Gastrocnemius medialis (tissue), 4 donors: ENCODE measurements at places on chromosomes 2 and 18. TPM values are rescaled to one million over a fixed set of nuclear protein-coding genes. Genes with fewer than 3 reads are reported as not detected.

The EIPR1 gene
- total RNA-seq, result 24.8 TPM

The FHOD3 gene
- total RNA-seq, result 32.5 TPM

The CCDC195 gene
- not detected for total RNA-seq

- no peaks in the 10 kb centered on the region for H3K27me3 ChIP-seq
- no peak overlapping the region for H3K4me3 ChIP-seq
- H3K27ac ChIP-seq, result no peak overlapping the region
- H3K4me1 ChIP-seq, result no peaks in the 10 kb centered on the region
- no peak for DNase-seq
Measured at GRCh38 chr18:34467058-34467457, 242.3 kb upstream of the NOL4 start.

- H3K27me3 ChIP-seq, result no peaks in the 10 kb centered on the region
- no peak overlapping the region for H3K4me3 ChIP-seq
- no peak overlapping the region for H3K27ac ChIP-seq
- H3K36me3 ChIP-seq, result no peaks in the 10 kb centered on the region
- DNase-seq, result no peak
- no peaks in the 10 kb centered on the region for H3K4me1 ChIP-seq
Measured at GRCh38 chr18:65788373-65788772, 37.6 kb downstream of the CDH7 start.

DNA sequence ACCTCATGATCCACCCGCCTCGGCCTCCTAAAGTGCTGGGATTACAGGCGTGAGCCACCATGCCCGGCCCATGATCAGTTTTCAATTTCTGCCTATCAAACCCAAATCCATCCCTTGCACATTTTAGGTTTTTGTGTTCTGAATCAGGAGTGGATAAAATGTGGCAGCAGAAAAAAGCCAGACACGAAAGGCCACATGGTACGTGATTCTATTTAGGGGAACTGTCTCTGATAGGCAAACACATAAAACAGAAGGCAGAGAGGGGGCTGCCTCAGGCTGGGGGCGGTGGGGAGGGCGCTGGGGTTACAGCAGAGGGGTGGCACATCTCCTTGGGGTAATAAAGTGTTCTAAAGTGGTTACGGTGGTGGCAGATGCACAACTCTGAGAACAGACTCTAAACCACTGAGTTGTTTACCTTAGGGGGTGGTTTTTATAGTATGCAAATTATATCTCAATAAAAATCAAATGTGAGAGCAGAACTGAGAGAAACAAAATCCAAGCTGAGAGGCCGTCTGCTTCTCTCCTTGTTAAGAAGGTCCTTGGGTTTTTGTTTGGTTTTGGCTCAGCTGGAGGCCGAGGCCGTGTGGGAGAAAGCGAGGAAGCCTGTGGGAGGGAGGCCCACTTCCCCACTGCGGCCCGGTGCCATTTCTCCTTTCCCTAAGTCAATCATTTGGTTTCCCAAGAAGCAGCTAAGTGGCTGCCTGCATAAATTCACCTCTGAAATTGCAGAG is 78.0 kb downstream of the SOWAHC start:
- no peak for DNase-seq
- peak overlapping the region; percentile 78 for H3K27ac ChIP-seq
- no peaks in the 10 kb centered on the region for H3K27me3 ChIP-seq
- H3K36me3 ChIP-seq, result no peaks in the 10 kb centered on the region
- peaks cover 18% of the 10 kb centered on the region for H3K4me1 ChIP-seq
- H3K4me3 ChIP-seq, result no peak overlapping the region
